ENCODE measurements at places on chromosomes 4 and X. TPM values are rescaled to one million over a fixed set of nuclear protein-coding genes. Genes with fewer than 3 reads are reported as not detected.

GRCh38 chr4:2060611-2061185, 1.6 kb downstream of the NAT8L start:
- no peak for DNase-seq

The TBCK gene
- 22.3 TPM for polyA plus RNA-seq

The ART3 gene
- polyA plus RNA-seq: 36.1 TPM

DNA sequence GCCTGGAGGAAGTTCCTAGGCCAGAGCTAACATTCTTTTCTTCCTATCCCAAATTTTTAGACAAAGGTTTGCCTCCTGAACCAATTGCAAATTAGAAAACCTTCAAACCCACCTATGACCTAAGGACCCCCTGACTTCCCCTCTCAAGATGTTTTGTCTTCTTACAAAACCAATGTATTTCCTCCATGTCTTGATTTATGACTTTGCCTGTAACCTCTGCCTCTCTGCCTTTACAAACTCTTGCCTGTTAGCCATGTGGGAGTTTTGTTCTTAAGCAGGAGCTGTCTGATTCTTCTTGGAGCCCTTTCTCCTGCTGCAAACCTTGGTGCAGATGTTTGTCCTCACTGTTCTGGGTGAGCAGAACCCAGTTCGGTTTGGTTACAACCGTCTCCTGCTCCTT, 222.3 kb upstream of the BOD1L1 start:
- no peak for DNase-seq

GRCh38 chr4:47690611-47691010, 147.3 kb downstream of the CORIN start:
- no peak for DNase-seq

All from hindlimb muscle (tissue), 1 donor.